ENCODE measurements at places on chromosomes 1 and 21. TPM values are rescaled to one million over a fixed set of nuclear protein-coding genes. Genes with fewer than 3 reads are reported as not detected.

Gene DPYD
- 9.6 TPM for total RNA-seq

Gene CFHR2
- total RNA-seq = not detected

Gene ARMH1
- 38.0 TPM for total RNA-seq

Gene S100A16
- total RNA-seq = not detected

Gene AGT
- not detected for total RNA-seq

Gene TSNAX
- total RNA-seq = 48.0 TPM

Gene KRTAP19-4
- not detected for total RNA-seq

Gene SOAT1
- 66.0 TPM for total RNA-seq

Gene DOCK7
- 10.5 TPM for total RNA-seq

Gene C1orf141
- total RNA-seq = not detected

Gene KRTAP13-4
- not detected for total RNA-seq

Gene CADM3
- total RNA-seq = not detected

Gene RGS5
- 2.8 TPM for total RNA-seq

Gene HSD3B2
- total RNA-seq = not detected

Gene DISP1
- total RNA-seq = 2.5 TPM

Gene SLFNL1
- total RNA-seq = 0.09 TPM

Gene H6PD
- total RNA-seq = 7.8 TPM

Gene OR2T35
- total RNA-seq = not detected

Gene C1orf115
- total RNA-seq = 0.16 TPM

Gene VAMP4
- 7.7 TPM for total RNA-seq

Gene ANKRD45
- total RNA-seq = not detected

Gene CRB1
- total RNA-seq = 0.26 TPM

Gene PPIAL4G
- 0.44 TPM for total RNA-seq

Gene AKNAD1
- not detected for total RNA-seq

Gene FAM72D
- 9.4 TPM for total RNA-seq

Gene VWA5B1
- not detected for total RNA-seq

Gene A3GALT2
- total RNA-seq = not detected

Gene ACTL8
- total RNA-seq = not detected

Gene WDR4
- total RNA-seq = 54.9 TPM

Gene PPT1
- 114 TPM for total RNA-seq

Gene ANGPTL3
- not detected for total RNA-seq

Gene ZFP69B
- total RNA-seq = 5.9 TPM

Gene PRR9
- total RNA-seq = not detected

Gene PTPRU
- 0.51 TPM for total RNA-seq

Gene CD5L
- total RNA-seq = not detected

Gene OR2T29
- total RNA-seq = not detected

Gene PLA2G5
- not detected for total RNA-seq

Gene CCDC17
- 1.4 TPM for total RNA-seq

Gene GCSAML
- total RNA-seq = 0.11 TPM

Gene SZRD1
- total RNA-seq = 216 TPM

Gene SPOCD1
- not detected for total RNA-seq

Gene ESRRG
- not detected for total RNA-seq

Measured in CD8-positive, alpha-beta memory T cell (primary cell).